ENCODE measurements at places on chromosomes 13 and 19. TPM values are rescaled to one million over a fixed set of nuclear protein-coding genes. Genes with fewer than 3 reads are reported as not detected.

DNA sequence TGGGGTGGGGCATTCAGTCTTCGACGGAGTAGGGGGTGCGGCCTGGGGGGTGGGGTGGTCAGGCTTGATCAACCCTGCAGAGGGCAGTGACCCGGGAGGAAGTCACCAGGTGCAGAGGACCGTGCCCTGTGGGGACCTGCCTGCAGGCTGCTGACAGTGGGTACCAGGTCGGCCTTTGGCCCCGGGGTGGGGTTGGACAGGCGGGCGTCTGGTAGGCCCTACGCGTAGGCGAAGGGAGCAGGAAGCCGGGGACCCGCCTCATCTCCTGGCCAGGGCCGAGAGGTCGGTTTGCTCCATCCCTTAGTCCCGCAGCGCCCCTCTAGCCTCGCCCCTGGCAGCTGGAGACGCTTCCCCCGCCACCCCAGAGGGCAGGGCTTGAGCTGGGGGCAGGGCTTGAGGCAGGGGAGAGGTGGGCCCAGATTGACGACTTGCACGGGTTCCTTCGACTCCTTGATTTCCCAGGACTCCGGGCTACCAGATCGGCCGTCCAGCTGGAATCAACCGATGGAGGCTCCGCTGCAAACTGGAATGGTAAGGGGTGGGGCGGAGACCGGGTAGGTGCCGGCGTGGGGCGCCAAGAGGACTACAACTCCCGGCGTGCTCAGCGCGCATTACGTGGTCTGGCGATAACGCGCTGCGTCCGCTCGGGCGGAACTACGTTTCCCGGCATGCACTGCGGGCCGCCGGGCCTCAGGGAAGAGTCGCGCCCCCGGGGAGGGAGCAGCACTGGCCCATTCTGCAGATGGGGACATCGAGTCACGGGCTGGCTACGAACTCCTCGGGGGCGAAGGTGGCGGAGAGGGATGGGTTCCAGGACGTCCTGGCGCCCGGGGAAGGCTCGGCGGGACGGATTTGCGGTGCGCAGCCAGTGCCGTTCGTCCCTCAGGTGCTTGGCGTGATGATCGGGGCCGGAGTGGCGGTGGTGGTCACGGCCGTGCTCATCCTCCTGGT lies at the start of gene PNPLA6:
TSS of gene PNPLA6 (plus strand) at position 671 of the 951 bp plus-strand sequence. CDS start at position 743, 72 bp downstream.
- H3K27me3 ChIP-seq = no peaks in the 10 kb centered on the region
- H3K4me3 ChIP-seq = peak within 1 kb of the TSS; percentile 77
- peak within 1 kb of the TSS; percentile 73 for H3K27ac ChIP-seq
- peaks cover 4% of the 10 kb centered on the region for H3K4me1 ChIP-seq
- DNase-seq = peak; percentile 98
- H3K36me3 ChIP-seq = no peaks in the 10 kb centered on the region

GRCh38 chr19:9945319-9945966 lies 9.1 kb upstream of the OLFM2 start:
- H3K4me1 ChIP-seq = no peaks in the 10 kb centered on the region
- peak; percentile 65 for DNase-seq
- H3K36me3 ChIP-seq = no peaks in the 10 kb centered on the region
- H3K27ac ChIP-seq = peak overlapping the region; percentile 47
- H3K27me3 ChIP-seq = no peaks in the 10 kb centered on the region

The DENND1C gene
- 2.5 TPM for total RNA-seq

The POGLUT2 gene
- 1.3 TPM for total RNA-seq

DNA sequence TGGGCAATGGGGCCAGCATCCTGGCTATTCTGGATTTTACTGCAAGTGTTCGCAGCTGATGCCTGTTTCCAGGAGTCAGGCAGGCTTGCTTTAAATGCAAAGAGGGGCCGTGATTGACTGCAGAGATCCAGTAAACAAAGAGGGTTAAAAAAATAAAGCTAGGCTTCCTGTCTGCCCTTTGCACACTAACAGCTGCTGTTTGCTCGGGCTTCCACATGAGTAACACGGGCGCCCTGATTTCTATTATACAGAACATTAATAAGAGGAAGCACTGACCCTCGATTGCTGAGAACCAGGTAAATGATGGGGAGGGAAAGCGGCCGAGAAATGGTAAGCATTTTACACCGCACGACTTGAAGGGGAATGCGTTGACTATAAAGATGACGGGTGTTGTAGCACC lies 254.2 kb upstream of the ZNF507 start:
- DNase-seq = no peak
- H3K27me3 ChIP-seq = no peaks in the 10 kb centered on the region

GRCh38 chr19:16070366-16070990 lies 5.8 kb upstream of the TPM4 start:
- H3K36me3 ChIP-seq = no peaks in the 10 kb centered on the region
- DNase-seq = peak; percentile 96
- H3K27ac ChIP-seq = peak overlapping the region; percentile 97
- peaks cover 18% of the 10 kb centered on the region for H3K4me1 ChIP-seq
- H3K27me3 ChIP-seq = no peaks in the 10 kb centered on the region

The ATP4B gene
- not detected for total RNA-seq

GRCh38 chr13:20924758-20925394 lies 22.3 kb upstream of the XPO4 start:
- no peak overlapping the region for H3K4me3 ChIP-seq
- H3K4me1 ChIP-seq = no peaks in the 10 kb centered on the region
- DNase-seq = peak; percentile 84

GRCh38 chr19:42229855-42230351 lies 9.8 kb downstream of the ZNF526 start:
- DNase-seq = no peak
- no peak overlapping the region for H3K4me3 ChIP-seq
- peaks cover 3% of the 10 kb centered on the region for H3K36me3 ChIP-seq
- H3K27ac ChIP-seq = no peak overlapping the region
- H3K4me1 ChIP-seq = no peaks in the 10 kb centered on the region
- H3K27me3 ChIP-seq = no peaks in the 10 kb centered on the region

DNA sequence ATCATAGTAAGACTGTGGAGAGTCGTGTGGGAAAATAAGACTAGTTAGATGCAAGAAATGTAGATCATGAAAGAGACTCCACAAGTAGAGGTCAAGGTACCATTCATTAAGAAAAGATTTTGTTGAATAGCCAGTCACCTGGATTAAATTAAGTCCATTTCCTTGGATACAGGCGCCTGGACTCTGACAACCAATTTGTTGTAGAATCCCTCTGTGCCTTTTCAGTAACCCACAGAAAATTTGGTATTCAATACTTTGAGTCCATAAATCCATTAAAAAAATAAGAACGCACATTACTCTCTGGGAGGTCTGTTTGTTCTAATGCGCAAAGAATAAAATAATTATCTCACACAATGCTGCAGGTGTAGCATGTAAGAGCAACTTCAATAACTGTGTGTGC lies 469.4 kb downstream of the KLF12 start:
- H3K4me3 ChIP-seq = no peak overlapping the region
- H3K4me1 ChIP-seq = no peaks in the 10 kb centered on the region
- H3K27ac ChIP-seq = no peak overlapping the region
- no peaks in the 10 kb centered on the region for H3K36me3 ChIP-seq
- no peak for DNase-seq
- no peaks in the 10 kb centered on the region for H3K27me3 ChIP-seq

The SYT5 gene
- total RNA-seq = 3.2 TPM

The NFIX gene
- 70.9 TPM for total RNA-seq

The NCCRP1 gene
- not detected for total RNA-seq

- no peaks in the 10 kb centered on the region for H3K36me3 ChIP-seq
- H3K4me1 ChIP-seq = no peaks in the 10 kb centered on the region
- H3K27me3 ChIP-seq = no peaks in the 10 kb centered on the region
- no peak for DNase-seq
- H3K4me3 ChIP-seq = no peak overlapping the region
- H3K27ac ChIP-seq = no peak overlapping the region
These were observed 606.9 kb downstream of the PCDH9 start for GRCh38 chr13:66623129-66623820.

The SIX5 gene
- total RNA-seq = 15.8 TPM

DNA sequence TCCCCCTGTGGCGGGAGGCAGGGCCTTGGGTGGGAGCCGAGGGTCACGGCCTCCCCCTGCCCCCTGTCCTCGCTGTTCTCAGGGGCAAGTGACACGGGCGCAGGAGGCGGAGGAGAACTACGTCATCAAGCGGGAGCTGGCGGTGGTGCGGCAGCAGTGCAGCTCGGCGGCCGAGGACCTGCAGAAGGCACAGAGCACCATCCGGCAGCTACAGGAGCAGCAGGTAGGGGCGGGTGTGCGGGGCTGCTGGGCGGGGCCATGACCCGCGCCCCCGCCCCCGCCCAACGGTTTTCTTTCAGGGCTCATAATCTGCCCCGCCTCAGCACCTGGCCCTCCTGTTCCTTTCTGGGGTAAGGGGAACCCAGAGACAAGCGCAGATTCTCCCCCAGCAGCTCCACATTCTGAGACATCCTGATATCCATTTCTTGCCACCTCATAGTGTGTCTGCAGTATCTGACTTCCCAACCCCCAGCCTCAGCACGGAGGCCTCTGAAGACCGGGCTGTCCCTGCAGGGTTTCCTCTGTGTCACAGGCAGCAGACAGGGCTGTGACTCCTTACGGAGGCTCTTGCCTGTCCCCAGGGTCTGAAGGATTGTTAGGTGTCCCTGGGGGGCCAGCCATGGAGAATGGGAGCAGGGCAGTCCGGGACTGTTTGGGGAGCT lies 15.9 kb downstream of the PRR36 start:
- H3K27me3 ChIP-seq = peaks cover 14% of the 10 kb centered on the region
- no peak overlapping the region for H3K4me3 ChIP-seq
- no peak overlapping the region for H3K27ac ChIP-seq
- peaks cover 13% of the 10 kb centered on the region for H3K4me1 ChIP-seq
- H3K36me3 ChIP-seq = no peaks in the 10 kb centered on the region
- DNase-seq = no peak

The BEST2 gene
- total RNA-seq = 22.6 TPM

- no peak overlapping the region for H3K27ac ChIP-seq
- H3K4me3 ChIP-seq = no peak overlapping the region
- no peaks in the 10 kb centered on the region for H3K27me3 ChIP-seq
- H3K36me3 ChIP-seq = no peaks in the 10 kb centered on the region
- no peak for DNase-seq
These were observed 1253.1 kb upstream of the MIR17HG start for GRCh38 chr13:90094357-90094756.

DNA sequence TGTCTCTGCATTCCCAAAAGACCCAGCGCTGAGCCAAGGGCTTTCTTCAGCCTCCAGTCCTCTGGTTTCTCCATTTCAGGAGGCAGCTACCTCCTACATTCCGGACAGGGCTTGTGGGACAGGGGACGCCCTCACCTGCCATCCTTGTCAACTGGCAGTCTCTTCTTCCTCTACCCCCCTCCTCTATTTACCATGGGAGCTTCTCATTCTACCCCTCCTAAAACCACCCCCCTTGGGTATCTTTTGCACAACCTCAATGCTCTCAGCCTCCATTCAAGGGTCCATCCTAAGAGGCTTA lies 43.8 kb downstream of the ZNF93 start:
- no peak for DNase-seq
- no peaks in the 10 kb centered on the region for H3K27me3 ChIP-seq
- no peak overlapping the region for H3K27ac ChIP-seq

DNA sequence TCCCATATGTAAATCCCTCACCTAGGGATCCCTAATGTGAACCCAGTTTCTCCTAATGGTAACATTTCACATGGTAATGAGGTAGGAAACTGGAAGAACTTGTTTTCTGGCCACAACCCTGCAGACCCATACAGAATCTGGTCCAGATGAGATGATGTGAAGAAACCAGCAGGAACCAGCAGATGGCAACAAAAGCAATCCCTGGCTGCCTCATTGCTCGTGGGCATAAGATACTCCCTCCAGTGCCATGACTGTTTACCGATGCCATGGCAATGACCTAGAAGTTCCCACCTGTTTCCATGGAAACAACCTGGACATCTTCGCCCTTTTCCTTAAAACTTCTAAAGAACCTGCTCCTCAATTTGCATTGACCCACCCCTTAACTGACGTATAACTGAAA lies 1.4 kb upstream of the CD209 start:
- H3K36me3 ChIP-seq = no peaks in the 10 kb centered on the region
- no peak for DNase-seq
- no peak overlapping the region for H3K27ac ChIP-seq
- no peaks in the 10 kb centered on the region for H3K4me1 ChIP-seq
- no peaks in the 10 kb centered on the region for H3K27me3 ChIP-seq
